ENCODE measurements at places on chromosomes 5 and 9.

DNA sequence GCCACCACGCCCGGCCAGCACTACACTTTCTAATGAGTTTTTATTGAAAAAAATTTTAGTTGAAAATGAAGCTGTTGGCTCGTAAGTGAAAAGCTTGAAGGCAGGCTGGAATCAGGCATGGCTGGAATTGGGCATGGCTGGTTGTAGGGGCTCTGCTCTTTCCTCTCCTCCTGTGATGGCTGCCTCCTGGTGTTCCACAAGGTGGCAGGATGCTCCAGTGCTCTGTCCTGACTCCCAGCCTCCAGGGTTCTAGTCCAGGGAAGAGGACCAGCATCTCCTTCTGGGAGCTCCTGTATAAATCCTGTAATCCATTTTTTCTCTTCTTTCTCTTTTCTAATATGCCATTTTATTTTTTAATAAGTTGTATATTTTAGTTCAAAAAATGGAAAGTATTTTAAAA lies 57.2 kb upstream of the DHFR start:
- DNase-seq, result no peak

GRCh38 chr9:128607642-128608350 lies 48.9 kb downstream of the DYNC2I2 start:
- no peak for DNase-seq

GRCh38 chr5:78706825-78707224 lies 58.3 kb upstream of the LHFPL2 start:
- no peak for DNase-seq

DNA sequence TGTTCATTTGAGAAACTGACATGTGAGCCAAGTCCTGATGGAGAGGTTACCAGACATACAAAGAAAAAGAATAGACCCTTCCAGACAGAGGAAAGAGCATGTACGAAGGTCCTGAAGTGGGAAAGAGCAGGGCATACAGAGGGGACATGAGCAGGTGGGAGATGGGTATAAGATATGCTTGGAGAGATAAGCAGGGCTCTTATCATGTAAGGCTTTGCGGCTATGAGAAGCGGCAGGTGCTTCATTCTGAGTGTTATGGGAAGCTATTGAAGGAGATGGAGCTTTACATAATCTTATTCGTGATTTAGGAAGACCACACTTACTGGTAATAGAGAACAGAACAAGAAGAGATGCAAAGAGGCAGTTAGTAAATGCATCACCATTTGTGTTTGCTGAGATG lies 417.1 kb downstream of the EBF1 start:
- DNase-seq, result no peak

- no peak for DNase-seq
Observed at GRCh38 chr9:12809720-12810119, 34.9 kb downstream of the LURAP1L start.

- DNase-seq, result no peak
Observed at GRCh38 chr5:54080831-54081230, 229.5 kb downstream of the ARL15 start.

- no peak for DNase-seq
Observed at GRCh38 chr9:17005056-17005823, 129.6 kb upstream of the CNTLN start.

- DNase-seq, result no peak
Observed at GRCh38 chr9:33102551-33103210, 26.2 kb upstream of the SMU1 start.

GRCh38 chr9:97373331-97373730 lies 38.6 kb upstream of the TDRD7 start:
- no peak for DNase-seq

DNA sequence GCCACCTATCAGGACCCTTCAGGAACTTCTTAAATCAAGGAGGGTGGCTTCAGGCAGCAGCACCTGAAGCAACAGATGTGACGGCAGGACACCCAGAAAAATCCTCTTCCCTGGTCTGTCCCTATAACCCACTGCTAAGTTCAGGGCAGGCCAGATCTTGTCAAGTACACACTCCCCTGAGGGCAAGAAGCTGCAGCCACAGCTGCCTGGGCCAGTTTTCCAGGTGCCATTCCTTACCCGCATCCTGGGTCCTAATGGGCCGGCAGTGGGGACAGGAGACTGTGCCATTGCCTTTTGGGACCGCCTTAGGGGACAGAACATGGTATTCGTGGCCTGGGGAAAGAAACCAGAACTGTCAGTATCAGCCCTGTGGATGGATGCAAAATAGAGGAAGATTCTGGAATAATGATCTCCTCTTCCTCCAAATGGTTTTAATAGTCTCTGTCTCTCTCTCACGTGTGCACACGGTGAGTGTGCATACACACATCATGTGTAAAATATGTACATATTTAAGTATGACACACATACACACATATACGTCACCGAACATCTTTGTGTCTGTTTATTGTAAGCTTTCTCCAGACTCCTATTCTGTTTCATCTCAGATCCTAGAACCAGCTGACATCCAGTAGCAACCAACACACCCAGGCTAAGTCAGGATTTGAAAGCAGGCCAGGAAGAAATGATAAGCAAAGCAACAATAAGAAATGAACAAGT lies 14.0 kb downstream of the ORM2 start:
- DNase-seq, result no peak

- DNase-seq, result no peak
Observed at GRCh38 chr9:80866576-80867227, 822.6 kb downstream of the TLE1 start.

DNA sequence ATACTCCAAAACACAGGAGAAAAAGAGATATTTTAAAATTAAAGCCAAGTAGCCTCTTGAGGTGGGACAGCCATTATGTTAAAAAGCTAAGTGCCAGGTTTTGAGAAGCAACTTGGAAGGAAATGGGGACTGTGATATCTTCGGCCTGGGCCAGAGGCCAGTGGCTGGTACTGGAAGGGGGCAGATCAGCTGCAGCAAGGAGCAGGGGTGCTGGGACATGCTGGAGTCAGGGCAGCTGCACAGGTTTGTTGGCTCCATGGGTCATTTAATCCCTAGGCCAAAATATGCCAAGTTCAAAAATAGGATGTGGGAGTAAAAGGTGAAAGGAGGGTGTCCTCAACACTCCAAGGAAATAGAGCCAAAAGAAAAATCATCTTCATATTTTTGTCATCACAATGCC lies 30.0 kb downstream of the ADRB2 start:
- no peak for DNase-seq

DNA sequence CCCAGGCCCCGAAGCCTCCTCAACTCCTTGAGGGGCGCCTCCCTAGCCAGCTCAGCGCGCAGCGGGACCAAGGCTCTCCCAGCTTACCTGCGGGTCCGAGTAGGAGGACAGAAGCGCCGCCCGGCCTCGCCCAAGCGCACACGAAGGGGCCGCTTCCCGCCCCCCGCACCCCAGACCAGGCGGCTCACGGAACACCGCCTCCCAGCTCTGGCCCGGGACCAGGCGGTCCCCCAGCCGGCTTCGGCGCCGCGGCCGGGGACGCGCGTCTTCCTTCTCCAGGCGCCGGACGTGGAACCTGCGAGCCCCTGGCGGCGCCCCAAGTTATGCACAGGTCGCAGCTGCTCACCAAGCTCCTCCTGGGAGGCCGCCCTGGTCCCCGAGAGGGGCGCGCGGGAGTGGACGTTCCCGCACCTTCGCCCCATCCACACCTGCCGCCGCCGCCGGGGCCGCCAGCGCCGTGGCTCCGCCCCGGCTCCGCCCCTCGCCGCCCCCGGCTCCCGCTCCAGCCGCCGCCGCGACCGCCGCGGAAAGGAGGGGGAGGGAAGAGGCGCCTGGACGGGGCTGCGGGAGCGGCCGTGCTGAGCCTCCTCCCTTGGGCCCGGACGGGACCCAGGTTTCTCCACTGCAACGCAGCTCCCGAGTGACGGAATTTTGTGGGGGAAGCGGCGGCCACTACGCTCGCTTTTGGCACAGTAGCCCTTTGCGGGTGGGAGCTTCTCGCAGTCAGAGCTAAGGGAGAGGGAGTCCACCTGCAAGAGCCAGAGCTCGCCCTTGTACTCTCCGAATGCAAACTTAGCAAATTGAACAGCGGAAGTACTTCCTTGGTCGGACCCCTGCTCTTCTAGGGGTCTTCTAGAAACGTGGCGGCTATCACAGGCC lies 77.5 kb upstream of the IFNE start:
- DNase-seq, result peak; percentile 22

- DNase-seq, result no peak
Observed at GRCh38 chr5:87650284-87650683, 237.6 kb upstream of the CCNH start.

DNA sequence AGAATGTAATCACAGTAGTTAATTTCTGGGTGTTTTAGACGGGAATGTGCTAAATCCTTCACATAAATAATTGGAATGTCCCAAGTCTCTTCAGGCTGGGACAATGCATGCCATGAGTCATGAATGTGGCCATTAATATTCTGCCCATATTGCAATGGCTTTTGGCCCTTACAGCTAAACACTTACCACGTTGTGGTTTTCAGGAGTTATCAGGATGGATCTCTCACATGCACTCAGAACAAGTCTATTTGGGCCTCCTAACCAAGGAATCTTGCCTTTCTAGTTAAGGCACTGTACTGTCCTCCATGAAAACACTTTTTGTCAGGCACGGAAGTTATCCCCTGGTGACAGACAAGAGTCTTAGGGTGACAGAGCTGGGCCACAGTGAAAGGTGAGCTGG lies 32.7 kb downstream of the PKD2L2 start:
- no peak for DNase-seq

DNA sequence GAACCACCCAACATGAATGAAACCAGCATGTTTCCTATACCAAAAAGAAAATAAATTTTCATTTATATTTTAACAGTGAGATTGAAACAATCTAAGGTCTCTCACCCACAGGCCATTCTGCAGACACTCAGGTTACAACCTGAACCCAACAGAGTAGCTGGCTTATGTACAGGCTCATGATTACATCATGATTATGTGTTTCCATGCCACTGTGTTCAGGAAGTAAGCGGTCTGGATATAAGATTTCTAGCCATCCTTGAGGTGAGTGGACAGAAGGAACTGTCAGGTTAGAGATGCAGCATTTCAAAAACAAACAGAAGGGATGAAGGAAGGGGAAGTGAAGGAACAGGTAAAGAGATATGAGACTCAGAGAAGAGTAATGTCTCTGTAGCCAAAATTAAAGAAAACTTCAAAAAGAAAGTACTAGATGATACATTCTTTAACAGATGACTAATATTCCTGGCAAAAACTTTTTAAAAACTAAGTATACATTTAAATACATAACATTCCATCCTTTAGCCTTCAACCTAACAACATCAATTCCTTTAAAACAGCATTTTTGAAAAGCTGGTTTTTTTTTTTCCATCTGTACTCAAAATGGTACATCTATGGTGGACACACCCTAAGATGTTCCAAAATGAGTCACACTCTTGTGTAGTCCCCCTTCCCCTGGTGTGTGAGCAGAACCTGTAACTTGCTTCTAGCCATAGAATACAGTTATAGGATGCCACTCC lies 119.8 kb downstream of the LPAR1 start:
- no peak for DNase-seq

- no peak for DNase-seq
Observed at GRCh38 chr5:65061974-65062353, 293.2 kb downstream of the CWC27 start.

DNA sequence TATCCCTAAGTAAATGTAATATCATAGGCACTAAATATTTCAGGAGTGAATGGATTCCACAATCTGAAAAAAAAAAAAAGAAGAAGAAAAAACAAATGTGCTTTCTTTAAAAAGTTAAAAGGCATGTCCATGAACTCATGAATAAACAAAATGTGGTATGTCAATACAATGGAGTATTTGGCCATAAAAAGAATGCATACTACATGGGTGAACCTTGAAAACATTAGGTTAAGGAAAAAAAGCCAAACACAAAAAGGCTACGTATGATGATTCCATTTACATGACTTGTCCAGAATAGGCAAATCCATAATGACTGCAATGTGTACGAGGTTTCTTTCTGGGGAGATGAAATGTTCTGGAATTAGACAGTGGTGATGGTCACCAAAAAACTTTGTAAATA lies 45.3 kb downstream of the FNIP1 start:
- no peak for DNase-seq

DNA sequence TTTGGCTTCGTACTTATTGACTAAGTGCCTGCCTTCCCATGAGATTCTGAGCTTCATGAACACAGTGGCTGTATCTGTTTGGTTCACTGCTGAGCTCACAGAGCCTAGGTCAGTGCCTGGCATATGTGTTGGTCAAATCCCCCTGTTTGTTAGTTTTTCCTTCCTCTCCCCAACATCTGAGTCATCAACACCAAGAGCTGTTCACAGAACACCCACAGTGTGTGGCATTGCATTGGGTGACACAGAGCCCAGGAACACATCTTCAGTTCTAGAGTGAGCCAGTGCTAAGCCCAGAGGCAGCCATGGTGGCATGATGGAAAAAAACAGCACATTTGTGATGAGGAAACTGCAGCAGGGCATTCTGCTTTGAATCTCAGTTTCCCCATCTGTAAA lies 294.6 kb downstream of the SEC61B start:
- no peak for DNase-seq

GRCh38 chr5:164359260-164360255 lies 854.1 kb downstream of the MAT2B start:
- DNase-seq, result no peak

DNA sequence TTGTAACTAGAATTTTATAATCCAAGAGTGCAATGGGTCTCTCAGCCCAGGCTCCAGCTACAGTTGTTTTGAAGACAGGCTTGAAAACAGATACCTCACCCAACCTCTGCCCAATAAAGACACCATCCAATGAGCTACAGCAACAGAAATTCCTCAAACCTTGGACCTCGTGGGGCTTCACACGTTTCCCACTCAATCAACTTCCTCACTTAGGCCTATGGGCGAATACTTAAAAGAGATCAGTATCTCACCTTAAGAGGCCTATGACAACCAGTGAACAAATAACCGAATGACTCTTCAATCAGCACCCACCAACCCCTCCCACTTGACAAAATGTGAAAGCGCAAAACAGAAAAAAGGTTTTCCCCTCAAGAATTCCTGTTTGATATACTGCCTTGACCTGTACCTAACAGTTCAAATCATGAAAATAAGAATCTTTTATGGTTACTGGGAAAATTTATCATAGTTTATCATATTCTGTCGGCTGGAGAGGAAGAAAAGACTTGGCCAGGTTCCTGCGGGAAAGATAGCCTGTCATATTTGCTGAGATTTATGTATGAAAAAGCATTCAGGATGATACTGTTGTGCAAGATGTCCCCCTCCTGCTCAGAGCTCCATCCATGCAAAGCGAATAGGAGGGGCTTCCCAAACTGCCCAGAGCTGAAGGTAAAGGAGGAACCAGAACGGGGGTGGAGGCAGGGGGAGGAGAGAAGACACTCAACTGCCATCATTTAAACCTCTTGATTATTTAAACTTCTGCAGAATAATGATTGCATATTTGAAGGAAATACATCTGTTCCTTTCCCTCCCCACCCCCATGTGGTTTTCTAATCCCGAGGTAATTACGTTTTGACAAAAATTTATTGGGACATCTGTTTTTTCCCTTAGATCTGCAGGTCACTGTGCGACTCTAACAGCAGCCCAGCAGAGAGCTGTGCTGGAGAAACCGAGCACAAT lies 256.3 kb downstream of the NFIB start:
- no peak for DNase-seq
